ENCODE measurements at places on chromosomes 2 and 18. TPM values are rescaled to one million over a fixed set of nuclear protein-coding genes. Genes with fewer than 3 reads are reported as not detected.

DNA sequence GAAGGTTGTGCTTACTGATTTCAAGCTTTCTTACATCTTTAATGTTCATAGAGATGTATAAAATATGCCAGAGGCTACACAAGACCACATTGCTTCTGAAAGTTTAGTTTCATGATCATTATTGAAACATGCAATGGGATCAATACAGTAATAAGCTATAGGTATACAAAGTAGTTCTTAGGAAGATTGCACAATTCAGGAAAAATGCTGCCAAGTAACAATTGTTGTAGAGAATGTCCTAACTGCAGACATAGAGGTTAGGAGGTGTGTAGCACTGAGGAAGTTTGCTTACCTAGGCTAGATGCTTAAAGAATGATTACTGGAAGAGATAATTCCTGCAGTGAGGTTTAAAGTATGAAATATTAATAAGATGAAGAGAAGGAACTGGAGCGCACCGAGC is 259.5 kb upstream of the CYRIA start:
- no peak overlapping the region for H3K4me3 ChIP-seq
- H3K36me3 ChIP-seq, result no peaks in the 10 kb centered on the region
- no peak for DNase-seq
- no peak overlapping the region for H3K27ac ChIP-seq
- H3K27me3 ChIP-seq, result no peaks in the 10 kb centered on the region

GRCh38 chr2:10759151-10759714 is 37.8 kb downstream of the ATP6V1C2 start:
- H3K27me3 ChIP-seq, result no peaks in the 10 kb centered on the region
- H3K27ac ChIP-seq, result no peak overlapping the region
- H3K36me3 ChIP-seq, result no peaks in the 10 kb centered on the region
- no peak for DNase-seq
- H3K4me1 ChIP-seq, result no peaks in the 10 kb centered on the region
- H3K4me3 ChIP-seq, result no peak overlapping the region

- no peaks in the 10 kb centered on the region for H3K27me3 ChIP-seq
- peaks cover 2% of the 10 kb centered on the region for H3K36me3 ChIP-seq
- H3K27ac ChIP-seq, result peak overlapping the region; percentile 99
- peaks cover 19% of the 10 kb centered on the region for H3K4me1 ChIP-seq
These were observed 1.3 kb upstream of the ODC1 start for GRCh38 chr2:10449486-10449831.

DNA sequence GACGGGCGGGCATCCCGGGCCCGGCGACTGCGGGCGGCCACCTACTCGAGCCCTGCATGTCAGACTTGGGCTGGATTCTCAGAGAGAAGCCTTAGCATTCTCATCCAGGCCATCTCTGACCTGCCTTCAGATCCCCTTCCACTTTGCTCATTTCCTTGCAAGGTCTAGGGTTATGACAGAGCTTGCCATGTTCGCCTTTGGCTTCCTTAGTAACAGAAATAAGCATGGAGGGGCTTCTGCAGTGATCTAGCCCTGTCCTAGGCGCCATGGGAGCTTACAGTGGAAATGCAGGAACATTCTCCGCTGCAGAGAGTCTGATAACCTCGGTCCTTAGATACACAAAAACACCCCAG is 632 bp upstream of the ACVR1 start:
- H3K4me3 ChIP-seq, result peak overlapping the region; percentile 66
- H3K27ac ChIP-seq, result peak overlapping the region; percentile 98
- no peak for DNase-seq
- peaks cover 40% of the 10 kb centered on the region for H3K4me1 ChIP-seq

CFC1B gene
- polyA plus RNA-seq, result not detected

RIT2 gene
- not detected for polyA plus RNA-seq

All from liver (tissue), 10 donors.